ENCODE measurements at places on chromosomes 1 and 21.

- DNase-seq = no peak
Observed at GRCh38 chr1:200704986-200705500, 33.6 kb upstream of the CAMSAP2 start.

DNA sequence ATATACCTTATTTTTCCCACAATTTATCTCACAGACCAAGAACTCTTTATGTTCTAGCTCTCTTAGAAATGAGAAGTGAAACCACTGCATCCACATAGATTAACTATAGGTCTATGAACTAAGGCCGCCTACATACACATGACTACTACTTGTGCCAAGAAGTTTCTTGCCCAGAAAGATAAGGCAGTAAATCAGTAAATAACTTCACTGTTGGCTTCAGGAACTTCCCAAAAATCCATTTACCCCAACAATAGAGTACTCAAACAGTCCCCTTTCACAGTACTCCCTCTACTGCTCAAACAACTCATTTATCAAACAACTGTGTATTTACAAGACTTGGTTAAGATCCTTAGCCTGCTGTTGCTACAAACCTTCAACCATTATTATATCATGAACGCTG, 96.5 kb downstream of the NME7 start:
- DNase-seq = no peak

DNA sequence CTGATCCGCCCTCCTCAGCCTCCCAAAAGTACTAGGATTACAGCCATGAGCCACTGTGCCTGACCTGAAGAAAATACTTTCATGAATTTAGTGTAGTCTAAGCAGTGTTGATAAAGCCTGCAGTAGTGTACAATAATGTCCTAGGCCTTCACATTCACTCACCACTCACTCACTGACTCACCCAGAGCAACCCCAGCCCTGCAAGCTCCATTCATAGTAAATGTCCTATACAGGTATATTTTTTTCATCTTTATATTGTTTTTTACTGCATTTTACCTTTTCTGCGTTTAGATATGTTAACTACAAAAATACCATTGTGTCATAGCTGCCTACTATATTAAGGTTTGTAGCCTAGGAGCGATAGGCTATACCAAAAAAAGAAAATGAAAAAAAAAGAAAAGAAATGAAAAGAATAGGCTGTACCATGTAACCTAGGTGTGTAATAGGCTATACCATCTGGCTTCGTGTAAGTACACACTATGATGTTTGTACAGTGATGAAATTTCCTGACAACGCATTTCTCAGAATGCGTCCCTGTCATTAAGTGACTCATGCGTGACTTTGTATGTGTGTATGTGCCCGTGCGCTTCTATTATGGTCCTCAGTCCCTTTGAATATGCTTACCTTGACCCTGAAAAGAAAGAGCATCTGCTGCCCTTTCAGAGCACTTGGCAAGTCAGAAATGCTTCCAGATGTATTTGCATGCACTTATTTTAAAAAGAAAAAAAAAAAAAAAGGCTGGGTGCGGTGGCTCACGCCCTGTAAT, 9.2 kb upstream of the SLAMF8 start:
- peak; percentile 65 for DNase-seq

DNA sequence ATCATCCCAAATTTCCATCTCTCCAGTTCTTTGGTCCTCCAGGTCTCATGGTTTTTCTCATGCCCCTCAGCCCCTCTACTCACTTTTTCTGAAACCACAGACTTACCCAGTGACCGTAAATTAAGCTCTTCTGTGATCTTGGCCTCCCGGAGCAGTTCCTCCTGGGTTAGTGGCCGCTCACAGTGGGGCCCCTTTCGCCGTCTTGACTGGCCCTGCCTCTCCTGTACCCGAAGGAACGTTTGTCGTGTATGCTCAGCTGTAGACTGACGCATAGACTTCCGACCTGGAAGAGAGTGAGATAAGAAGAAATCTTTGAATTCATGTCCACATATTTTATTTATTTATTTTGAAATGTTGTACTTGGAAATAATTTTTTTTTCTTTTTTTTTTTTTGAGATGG, 5.8 kb downstream of the VPS72 start:
- DNase-seq = no peak

- no peak for DNase-seq
Observed at GRCh38 chr1:168454211-168454815, 89.5 kb downstream of the XCL2 start.

Measured in NCI-H2227 treated with DMSO at 0.1 percent for 48 hours (cell line).